Cardiac fibroblast (primary cell): ENCODE measurements at places on chromosomes 7 and 10.

GRCh38 chr10:60023155-60023877, 117.0 kb upstream of the CCDC6 start:
- DNase-seq: no peak

- no peak for DNase-seq
These were observed 164.7 kb upstream of the LANCL2 start for GRCh38 chr7:55200441-55200840.

DNA sequence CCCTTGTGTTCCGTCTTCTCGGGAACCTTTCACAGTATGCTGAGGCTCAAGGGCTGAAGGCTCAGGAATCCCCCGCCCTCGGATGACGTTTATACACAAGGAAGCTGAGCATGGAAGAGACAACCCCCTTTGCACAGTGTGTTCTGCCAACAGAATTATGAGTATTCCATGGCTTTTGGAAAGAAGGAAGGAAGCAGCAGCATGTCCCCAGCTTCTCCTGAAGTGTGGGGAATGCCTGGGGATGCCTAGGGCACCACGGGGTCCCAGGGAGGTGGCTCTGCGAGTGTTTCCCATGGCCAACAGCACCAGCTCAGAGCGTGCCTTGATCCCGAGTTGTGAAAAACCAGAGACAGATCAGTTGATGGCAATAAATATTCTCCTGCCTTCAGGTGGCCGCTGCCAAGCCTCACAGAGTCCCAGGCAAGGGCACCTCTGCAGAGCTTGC, 88.8 kb upstream of the DDC start:
- DNase-seq: peak; percentile 81

DNA sequence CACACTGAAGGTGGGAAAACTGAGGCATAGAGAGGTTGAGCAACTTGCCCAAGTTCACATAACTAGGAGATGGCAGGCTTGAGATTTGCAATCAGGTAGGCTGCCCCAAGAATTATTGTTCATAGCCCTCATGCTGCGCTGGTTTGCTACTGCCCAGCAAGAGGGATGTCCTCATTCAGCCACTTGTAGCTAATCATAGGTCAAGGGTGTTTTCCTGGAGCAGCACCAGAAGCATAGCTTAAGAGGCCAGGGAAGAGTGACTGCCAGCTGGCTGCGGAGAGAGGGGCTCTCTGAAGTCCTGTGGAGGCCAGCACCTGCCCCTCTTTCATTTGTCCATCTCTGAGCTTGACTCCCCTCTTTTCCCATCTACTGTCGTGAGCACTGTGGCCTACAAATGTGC, 15.0 kb downstream of the CDHR3 start:
- DNase-seq: no peak

DNA sequence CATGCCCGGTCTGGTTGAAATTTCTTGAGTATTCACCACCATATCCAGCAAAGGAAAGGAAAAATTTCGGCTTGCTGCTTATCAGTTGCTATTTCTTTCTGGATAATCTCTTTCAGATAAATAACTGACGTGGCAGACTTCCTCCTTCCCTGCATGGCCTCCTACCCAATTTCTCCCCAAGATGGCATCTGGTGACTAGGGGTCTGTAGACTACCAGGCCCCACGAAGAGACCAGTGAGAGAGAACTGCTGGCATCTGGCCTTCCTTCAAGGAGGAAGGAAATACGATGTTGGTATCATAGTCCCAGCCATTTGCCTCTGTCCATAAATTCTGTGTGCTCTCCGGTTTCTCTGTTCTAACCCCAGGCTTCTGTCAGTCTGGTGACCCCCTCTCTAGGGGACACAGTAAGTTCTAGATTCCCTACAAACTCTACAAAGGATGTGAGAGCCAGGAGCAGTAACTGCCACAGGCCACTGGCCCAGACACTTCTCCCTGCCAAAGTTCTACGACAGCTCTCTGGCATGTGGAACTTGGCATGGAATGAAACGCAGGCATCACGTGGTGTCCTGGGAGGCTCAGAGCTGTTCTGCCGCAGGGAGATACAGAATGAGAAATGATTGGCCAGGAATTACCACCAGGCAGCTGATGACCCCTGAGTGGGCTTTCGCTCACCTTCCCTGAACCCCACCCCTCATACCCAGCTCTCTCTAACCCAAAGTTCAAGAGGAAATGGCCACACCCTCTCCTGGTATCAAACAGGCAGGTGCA, 30.0 kb upstream of the MSRB2 start:
- DNase-seq: peak; percentile 77

- DNase-seq: no peak
These were observed 96.9 kb upstream of the HABP2 start for GRCh38 chr10:113455947-113456346.

- peak; percentile 70 for DNase-seq
These were observed 210.4 kb upstream of the ADO start for GRCh38 chr10:62594093-62594520.

GRCh38 chr10:30371954-30372353, 22.9 kb upstream of the MTPAP start:
- DNase-seq: no peak

DNA sequence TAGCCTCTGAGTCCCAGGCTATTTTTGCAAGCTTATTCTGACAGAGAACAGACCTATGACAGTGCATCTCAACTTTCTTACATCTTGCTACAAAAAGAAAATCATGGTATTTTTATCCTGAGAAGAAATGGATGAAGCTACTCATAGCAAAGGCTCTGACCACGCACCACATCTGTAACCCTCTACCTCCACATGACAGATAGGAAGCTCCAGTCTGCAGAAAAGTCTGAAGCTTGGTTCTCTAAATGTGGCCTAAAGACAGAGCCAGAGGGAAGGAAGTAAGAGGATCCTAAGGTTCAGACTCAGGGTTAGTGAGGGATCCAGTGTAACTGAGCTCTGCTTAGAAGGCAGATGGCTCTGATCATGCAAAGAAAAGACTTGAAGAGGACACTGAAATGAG, 58.4 kb upstream of the ABCB5 start:
- no peak for DNase-seq

DNA sequence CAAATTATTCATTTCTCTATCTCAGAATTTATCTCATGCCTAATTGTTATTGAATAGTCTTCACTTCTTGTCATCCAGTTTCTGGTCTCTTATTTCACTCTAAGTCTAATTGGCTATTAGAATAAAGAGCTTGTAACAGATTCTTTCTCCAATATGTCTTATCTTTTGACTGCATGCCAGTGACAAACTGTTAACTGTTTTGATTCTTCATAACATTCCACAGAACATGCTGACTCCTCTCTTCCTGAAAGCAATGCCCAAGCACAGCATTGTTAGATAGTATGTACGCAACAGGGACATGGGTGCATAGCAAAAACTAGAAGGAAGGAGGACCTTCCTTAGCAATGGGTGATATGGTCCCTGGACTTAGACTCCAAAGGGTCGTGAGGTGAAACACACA, 65.4 kb downstream of the TRUB1 start:
- peak; percentile 35 for DNase-seq

GRCh38 chr10:72014197-72014596, 50.0 kb downstream of the CHST3 start:
- no peak for DNase-seq

- DNase-seq: no peak
These were observed 195.7 kb upstream of the CELF2 start for GRCh38 chr10:10821926-10822325.

GRCh38 chr7:149558149-149558861, 60.7 kb upstream of the ZNF746 start:
- DNase-seq: peak; percentile 55

DNA sequence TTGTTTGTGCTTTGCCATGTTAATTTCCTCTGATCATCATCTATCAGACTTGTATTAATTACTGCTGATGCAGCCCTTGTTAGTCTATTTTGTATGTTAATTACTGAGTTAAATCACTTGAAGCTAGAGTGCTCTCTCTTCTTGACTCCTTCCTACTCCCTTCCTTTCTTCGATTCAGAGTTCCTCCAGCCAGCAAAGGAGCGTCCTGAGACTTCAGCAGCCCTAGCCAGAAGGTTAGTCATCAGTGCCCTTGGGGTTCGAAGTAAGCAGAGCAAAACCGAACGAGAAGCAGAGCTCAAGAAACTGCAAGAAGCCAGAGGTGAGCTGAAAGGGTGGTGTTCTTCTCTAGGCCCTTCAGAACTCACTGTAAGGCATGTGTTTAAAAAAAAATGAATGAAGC, 32.1 kb downstream of the LOXL4 start:
- DNase-seq: peak; percentile 20
